Stimulated activated CD8-positive, alpha-beta memory T cell treated with anti-CD3 and anti-CD28 coated beads, Interleukin-2, amount 100 ng/mL, for 48 hours (primary cell): ENCODE measurements at places on chromosomes 1 and 21.

- no peak for DNase-seq
Observed at GRCh38 chr1:143661418-143662101, 310.2 kb downstream of the FAM72C start.

DNA sequence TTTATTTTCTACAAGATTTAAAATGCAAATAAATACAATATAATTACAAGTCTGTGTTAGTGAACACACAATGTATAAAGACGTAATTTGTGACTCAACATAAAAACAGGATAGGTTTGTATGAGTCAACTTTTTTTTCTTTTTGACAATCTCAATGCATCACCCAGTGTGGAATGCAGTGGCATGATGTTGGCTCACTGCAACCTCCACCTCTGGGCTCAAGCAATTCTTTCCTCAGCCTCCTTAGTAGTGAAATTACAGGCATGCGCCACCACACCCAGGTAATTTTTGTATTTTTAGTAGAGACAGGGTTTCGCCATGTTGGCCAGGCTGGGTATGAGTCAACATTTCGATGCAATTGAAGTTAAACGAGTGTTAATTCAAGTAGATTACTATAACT is 5.9 kb upstream of the SPRR2E start:
- DNase-seq, result no peak

DNA sequence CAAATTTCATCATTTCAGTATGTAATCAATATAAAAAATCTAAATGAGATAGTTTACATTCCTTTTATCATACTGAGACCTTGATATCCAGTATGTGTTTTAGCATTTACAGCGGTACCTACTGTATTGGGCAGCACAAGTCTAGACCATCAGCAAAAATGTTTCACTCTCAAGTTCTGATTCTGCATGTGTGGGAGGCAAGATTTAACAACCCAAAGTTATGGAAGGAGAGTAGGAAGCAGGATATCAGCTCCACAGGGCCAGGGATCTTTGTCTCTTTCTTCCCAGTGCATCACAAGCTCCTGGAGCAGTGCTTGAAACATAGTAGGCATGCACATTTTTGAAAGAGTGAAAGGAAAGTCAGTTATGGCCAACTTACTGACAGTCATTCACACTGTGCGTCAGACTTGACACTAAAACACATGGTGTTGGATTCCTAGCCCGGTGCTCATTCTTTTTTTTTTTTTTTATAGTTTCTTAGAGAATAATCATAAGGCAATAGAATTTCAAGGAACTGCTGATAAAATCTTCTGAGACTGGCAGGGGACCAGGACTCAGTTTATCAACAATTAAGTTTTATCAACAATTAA is 6.1 kb downstream of the TENT5C start:
- no peak for DNase-seq

- no peak for DNase-seq
Observed at GRCh38 chr1:22177354-22178003, 34.6 kb upstream of the WNT4 start.

GRCh38 chr1:43618521-43619313 is 31.2 kb upstream of the KDM4A start:
- DNase-seq, result no peak

DNA sequence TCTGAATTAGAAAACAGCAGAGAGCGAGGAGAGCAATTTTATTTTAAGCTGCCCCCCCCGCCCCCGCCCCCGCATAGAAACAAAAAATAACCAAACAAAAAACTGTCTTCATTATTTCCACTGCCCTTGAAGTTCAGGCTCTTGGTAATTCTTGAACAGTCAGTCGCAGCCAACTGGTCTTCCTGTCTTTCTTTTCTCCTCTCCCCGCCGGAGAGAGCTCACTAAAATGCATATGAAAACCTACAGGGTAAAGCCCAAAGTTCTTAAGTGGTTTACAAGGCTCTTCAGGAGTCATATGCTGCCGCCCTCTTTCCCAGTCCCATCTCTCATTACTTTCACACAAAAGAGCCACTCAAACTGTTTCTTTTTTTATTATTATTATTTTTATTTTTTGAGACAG is 1.1 kb upstream of the ANKRD35 start:
- no peak for DNase-seq

GRCh38 chr1:242100921-242101320 is 102.0 kb upstream of the MAP1LC3C start:
- no peak for DNase-seq

- DNase-seq, result no peak
Observed at GRCh38 chr1:119253366-119253765, 112.9 kb upstream of the WARS2 start.

DNA sequence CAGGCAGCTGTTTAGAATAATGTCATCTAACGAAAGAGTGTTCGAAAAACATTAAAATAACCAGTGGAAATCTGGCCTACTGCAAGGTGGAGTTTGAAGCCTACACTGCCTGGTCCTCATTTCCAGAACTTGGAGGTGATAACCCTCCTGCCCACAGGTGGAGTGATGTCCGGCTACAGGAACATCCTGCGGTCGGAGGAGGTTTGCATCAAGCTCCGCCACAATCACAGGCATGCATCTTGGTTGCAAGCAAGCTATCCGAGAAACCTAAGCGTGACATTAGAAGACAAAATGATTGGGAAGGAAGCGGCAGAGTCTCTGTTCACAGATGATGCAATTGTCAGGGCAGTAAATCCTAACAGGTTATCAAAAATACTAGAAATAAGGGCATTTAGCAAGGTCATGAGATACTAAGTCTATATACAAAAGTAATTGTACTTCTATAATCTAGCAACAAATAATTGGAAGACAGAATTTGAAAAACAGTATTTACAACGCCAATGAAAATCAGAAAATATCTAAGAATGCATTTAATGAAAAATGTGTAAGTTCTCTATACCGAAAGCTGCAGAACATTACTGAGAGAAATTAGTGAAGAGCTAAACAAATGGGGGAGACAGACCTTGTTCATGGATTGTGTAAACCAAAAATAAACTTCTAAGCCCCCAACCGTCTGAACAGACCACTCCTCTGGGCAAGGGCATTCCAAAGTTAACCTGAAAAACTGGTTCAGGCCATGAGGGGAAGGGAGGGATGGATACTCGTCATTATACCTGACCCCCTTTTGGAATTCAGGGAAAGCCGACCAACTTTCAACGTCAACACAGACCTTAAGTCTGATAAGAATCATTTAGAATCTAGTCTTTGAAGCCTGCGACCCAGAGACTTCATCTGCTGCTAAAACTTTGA is 4.7 kb upstream of the SLC19A1 start:
- no peak for DNase-seq

GRCh38 chr1:32877211-32878110 is 6.7 kb upstream of the FNDC5 start:
- DNase-seq, result no peak

DNA sequence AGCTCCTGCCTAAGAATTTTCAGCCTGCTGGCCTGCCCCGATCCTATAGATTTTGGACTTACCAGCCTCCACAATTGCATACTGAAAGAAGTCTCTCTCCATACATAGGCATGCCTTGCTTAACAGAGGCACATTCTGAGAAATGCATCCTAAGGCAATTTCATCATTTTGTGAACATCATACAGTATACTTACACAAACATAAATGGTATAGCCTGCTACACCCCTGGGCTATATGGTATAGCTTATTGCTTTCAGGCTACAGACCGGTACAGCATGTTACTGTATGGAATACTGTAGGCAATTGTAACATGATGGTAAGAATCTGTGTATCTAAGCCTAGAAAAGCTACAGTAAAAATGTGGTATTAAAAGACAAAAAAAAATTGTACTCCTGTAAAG is 174.7 kb downstream of the NRIP1 start:
- DNase-seq, result no peak

- no peak for DNase-seq
Observed at GRCh38 chr1:236413688-236414087, 19.6 kb downstream of the EDARADD start.

- no peak for DNase-seq
Observed at GRCh38 chr21:45109831-45110492, 35.6 kb downstream of the ADARB1 start.

GRCh38 chr1:237166593-237167101 is 124.7 kb downstream of the RYR2 start:
- DNase-seq, result no peak

DNA sequence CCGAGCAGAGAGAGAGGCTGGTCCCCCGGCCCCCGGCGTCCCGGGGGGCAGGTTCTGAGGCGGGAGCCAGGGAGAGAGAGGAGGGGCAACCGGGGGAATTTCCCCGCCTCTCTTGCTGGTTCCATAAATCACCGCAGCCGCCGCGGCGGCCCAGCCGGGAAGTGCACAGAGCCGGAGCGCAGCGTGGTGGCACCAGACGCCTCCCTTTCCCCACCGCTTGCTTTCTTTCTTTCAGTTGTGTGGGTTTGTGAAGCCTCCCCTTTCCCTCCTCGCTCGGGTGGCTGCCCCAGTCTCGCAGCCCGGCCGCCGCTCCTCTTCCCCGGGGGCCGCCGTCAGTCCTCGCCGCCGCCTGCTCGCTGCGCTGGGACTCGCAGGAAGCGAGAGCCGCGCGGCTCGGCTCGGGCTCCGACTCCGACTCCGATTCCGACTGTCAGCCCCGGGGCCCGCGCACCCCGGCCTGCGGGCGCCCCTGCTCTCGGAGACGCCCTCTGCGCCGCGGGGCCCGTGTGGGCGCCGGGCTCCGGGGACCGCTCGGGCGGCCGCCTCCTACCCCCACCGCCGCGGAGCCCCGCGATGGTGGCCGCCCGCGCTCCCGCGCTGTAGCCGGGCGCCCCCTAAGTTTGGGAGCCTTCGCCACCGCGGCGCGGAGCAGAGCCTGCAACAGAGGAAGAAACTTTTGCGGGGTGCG is at the start of gene CACHD1:
Gene CACHD1 (plus strand): TSS at position 153 of the 688 bp plus-strand sequence. CDS start 616 bp downstream, outside the sequence.
- DNase-seq, result peak; percentile 66

- DNase-seq, result no peak
Observed at GRCh38 chr1:63773496-63773814, 362 bp upstream of the ROR1 start.

DNA sequence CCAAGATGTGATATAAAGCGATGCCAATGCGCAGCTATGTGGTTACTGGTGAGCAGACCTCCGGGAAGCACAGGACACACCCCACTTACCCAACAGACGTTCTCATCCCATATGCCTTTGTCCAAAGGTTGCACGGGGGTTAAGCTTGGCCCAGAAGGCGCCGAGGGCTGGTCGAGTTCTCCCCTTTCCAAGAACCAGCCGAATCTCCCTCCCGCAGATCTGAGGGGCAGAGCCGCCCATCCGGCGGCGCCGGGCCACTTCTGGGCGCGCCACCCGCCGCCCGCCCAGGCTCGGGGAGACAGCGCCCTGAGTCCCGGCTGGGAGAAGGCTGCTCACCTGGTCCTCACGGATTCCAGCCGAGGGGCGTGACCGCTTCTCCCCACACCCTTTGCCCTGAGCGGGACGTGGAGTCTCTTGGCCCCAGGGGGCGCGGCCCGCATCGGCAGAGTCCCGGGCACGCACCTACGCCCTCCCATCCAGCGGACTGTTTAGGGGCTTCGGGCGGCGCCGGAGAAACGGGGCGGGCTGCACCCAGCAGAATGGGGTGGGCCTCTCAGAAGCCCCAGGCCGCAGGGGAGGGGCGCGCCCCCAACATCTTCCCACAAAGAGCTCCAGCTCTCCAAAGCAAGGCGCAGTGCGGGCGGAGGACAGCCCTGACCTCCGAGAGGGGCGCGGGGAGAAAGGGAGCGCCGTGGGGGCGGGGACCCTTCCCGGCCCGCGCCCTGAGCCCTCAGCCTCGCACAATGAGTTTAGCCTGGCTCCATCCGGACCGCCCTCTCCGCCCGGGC is 615 bp downstream of the GPR161 start:
- no peak for DNase-seq

DNA sequence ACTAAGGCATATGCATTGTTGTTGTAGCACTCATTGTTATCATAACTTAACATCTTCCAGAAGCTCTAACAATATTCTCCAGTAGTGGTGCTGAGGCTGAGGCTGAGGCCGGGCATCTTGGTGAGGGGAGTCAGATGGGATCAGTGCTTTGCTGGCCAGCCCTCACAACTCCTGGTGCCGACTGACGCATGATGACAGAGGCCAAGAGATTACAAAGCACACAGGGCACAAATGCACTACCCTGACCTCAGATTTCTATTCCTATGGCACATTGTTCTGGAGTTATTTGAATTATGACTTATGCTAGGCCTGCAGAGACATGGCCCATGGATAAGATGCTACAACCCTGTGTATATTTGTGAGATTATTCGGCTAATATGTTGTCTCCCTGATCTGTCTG is 8.3 kb upstream of the IGSF5 start:
- DNase-seq, result no peak

DNA sequence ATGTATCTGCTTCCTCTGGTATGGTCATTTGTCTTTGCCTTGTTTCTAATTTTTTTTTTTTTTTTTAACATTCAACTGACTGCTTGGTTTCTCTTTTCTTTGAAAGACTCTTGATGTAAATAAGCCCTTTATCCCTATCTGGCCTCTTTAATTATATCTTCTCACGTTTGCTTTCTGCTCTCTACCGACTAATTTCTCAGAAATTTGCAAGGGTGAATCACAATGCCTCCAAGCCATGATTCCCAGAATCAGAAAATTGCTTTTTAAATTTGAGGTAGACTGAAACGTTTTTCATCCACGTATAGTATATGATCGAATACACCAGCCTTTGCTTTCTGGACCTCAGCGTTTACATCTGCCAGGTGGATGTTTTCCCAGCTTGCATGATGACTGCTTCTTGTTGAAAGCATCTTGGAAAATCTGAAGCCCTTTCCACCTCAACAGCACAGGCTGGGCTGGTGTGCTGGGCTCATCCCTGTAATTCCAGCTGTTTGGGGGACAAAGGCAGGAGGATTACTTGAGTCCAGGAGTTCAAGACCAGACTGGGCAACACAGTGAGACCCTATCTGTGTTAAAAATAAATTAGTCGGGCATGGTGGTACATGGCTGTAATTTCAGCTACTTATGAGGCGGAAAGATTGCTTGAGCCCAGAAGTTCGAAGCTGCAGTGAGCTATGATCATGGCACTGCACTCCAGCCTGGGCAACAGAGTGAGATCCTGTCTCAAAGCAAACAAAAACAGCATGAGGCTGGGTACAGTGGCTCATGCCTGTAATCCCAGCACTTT is 35.0 kb upstream of the GPR137B start:
- no peak for DNase-seq

- no peak for DNase-seq
Observed at GRCh38 chr1:197922070-197922390, 4.9 kb downstream of the LHX9 start.

- peak; percentile 63 for DNase-seq
Observed at GRCh38 chr21:42002421-42002958, 7.7 kb downstream of the ZBTB21 start.

GRCh38 chr21:28152732-28153131 is 839.9 kb downstream of the LTN1 start:
- DNase-seq, result no peak

- DNase-seq, result no peak
Observed at GRCh38 chr1:20486457-20487235, 636 bp upstream of the CAMK2N1 start.

DNA sequence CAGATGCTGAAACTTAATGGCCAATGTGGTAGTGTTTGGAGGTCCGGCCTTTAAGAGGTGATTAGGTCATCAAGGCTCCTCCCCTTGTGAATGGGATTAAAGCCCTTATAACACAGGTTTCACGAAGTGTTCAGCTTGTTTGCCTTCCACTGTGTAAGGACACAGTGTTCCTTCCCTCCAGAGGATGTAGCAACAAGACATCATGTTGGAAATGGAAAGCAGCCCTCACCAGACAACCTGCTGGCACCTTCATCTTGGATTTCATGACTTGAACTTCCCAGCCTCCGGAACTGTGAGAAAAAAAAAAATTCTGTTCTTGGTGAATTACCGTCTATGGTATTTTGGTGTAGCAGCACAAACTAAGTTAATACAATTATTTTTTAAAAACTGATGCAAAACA is 613.8 kb downstream of the KIF26B start:
- DNase-seq, result no peak

- no peak for DNase-seq
Observed at GRCh38 chr1:29297450-29297849, 61.1 kb downstream of the PTPRU start.

GRCh38 chr1:212794561-212795014 is 2.9 kb downstream of the TATDN3 start:
- DNase-seq, result no peak
